ENCODE measurements at places on chromosomes 12 and 14.

GRCh38 chr12:49198431-49199155, 9.7 kb upstream of the TUBA1A start:
- peak; percentile 31 for DNase-seq

GRCh38 chr14:65359503-65359902, 53.0 kb upstream of the FUT8 start:
- no peak for DNase-seq

GRCh38 chr12:2959192-2959504, at the start of gene TEAD4:
Gene TEAD4 (plus strand): TSS chr12:2959397.
- peak; percentile 61 for DNase-seq

GRCh38 chr12:60317361-60317760, 721.5 kb downstream of the SLC16A7 start:
- DNase-seq = no peak

DNA sequence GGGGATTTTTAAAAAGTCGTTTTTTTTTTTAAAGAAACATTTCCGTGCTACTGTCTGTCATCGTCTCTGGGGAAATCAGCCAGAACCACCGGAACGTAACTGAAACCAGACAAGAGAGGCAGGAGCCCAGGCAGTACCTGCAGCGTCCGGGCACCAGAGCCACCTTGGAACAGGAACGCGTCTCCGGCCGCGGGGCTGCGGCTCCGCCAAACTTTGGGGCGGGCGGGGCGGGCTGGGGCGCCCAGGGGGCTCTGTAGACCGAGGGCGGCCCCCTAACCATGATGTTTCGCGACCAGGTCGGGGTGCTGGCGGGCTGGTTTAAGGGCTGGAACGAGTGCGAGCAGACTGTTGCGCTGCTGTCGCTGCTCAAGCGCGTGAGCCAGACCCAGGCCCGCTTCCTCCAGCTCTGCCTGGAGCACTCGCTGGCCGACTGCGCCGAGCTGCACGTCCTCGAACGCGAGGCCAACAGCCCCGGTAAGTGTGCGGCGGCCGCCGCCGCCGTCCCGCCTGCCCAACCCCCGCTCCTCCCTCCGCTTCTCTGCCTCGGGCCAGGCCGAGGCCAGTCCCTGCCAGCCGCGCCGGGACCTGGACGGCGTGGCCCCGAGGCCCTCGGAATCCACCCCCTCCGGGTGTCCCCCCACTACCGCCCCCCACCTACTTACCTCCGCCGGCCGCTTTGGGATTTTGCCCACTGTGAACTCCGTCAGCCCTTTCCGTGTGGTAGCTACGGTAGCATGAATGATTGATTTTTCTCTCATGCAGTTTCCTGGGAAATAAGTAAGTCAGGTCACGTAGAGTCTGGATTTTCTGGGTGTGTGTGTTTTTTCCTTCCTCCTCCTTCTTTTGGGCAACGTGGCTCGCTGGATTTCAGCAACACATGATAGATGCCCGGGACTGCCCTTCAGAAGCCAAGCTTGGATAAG, 972 bp downstream of the SAMD4A start:
- DNase-seq = peak; percentile 15

GRCh38 chr14:96225745-96226151, 21.1 kb downstream of the BDKRB2 start:
- no peak for DNase-seq
